Kidney (tissue), 22 donors: ENCODE measurements at places on chromosomes 12 and 14. TPM values are rescaled to one million over a fixed set of nuclear protein-coding genes. Genes with fewer than 3 reads are reported as not detected.
A peak's percentile ranks its signal among the peaks of the same experiment; 100 is the strongest.

DNA sequence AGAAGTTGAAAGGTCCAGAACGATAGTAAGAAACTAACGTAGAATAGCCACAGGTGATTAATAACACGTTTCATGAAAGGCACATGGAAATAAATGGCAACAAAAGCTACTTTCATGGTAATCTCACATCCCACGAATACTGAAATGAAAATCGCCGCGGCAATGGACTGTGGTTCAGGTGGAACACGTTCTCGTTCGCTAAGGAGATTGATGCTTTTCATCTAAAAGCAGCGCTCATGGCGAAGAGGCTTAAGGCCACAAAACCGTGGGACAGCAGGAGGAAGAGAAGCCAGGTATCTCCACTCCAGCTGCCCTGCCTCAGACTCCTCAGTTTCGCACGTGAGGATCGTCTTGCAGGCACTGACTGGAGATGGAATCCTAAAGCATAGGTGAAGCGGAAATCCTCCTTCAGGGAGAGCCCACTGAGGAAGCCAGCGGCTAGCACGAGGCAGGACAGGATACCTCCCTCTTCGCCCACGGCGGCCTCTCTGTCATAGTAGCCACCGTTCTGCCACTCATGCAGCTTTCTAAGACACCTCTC lies 696 bp upstream of the GPHN start:
- DNase-seq = no peak

GRCh38 chr14:90788031-90788430 lies 28.2 kb downstream of the TTC7B start:
- no peak for DNase-seq

GRCh38 chr14:24913746-24914145 lies 136.2 kb downstream of the STXBP6 start:
- DNase-seq = no peak

GSG1 gene
- polyA plus RNA-seq = 0.34 TPM

DNA sequence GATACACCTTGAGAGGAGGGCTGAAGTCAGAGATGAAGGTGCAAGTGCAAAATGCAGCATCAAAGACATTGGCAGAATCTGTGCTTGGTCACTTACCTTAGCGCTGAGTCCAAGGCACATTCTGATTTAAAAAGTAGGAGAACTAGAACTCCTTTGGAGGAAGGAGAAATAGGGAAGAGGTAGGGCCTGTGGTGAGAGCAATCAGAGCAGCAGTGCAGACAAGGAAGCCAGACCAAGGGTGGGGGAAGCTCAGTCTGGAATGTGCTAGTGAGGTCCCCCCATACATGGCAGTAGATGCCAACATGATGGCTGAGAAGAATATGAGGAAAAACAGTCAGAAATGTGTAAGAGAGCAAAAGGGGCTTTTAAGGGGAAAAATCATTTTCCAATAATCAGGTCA lies 206.5 kb downstream of the SSPN start:
- no peak for DNase-seq

- peak; percentile 70 for DNase-seq
Observed at GRCh38 chr14:99624971-99625370, 20.0 kb upstream of the HHIPL1 start.
